Motor neuron (in vitro differentiated cells): ENCODE measurements at places on chromosomes 6 and 20. TPM values are rescaled to one million over a fixed set of nuclear protein-coding genes. Genes with fewer than 3 reads are reported as not detected.

Gene FAM83C
- 0.23 and 0.25 TPM in 2 replicates for total RNA-seq

Gene KCNK17
- total RNA-seq: 0.77 TPM in 1 of 2 replicates, not detected in the other

Gene PTCHD4
- 11.6 and 15.5 TPM in 2 replicates for total RNA-seq

Gene GRM4
- total RNA-seq: 0.56 and 1.0 TPM in 2 replicates

Gene KIAA0408
- 0.10 and 1.2 TPM in 2 replicates for total RNA-seq
